ENCODE measurements at places on chromosomes 1 and 21.

- no peak for DNase-seq
Observed at GRCh38 chr1:229130028-229130668, 140.8 kb upstream of the RAB4A start.

DNA sequence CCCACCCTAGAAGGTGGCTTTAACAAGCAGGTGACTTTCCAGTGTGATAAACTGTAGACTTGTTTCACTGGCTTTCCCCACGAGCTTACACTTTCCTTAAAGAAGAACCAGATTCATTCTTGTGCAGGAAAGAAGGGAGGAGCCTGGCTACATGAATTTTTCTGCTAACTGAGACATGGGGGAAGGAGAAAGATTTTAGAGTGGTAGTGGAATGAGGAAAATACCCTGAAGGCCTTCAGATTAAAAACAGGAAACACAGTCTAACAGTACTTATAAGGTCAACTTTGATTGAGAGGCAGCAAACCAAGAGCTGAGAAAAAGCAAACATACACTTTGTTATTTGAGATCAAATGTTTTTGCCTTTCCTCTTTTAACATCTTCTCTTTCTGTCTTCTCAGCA is 640.9 kb upstream of the PLXNA2 start:
- no peak for DNase-seq

GRCh38 chr1:76035053-76035452 is 39.5 kb upstream of the ST6GALNAC3 start:
- DNase-seq, result no peak

DNA sequence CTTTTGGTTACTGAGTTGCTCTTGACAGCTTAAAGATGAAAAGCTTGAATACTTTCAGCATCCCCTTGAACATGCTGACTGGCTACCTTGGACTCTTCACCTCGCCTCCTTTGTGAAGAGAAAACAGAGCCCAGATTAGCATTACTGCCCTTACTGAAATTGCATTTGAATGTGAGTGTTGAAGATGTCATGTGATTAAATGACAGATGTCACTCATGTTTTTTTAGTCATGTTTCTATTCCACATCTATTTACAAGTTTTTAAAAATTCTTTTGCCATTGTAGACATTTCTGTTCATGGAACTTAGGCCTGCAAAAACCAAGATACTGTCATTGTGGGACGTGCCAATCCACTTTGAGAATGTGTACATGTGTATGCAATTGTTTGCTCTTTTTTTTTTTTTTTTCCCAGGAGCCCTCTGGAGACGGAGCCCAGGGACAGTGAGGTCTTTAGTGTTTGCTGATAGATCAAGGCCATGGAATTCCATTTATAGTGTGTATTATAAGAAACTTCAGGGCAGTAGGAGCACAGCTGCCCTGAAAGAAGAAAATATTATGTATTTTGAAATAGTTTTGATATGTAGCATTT is 25.7 kb upstream of the IVNS1ABP start:
- no peak for DNase-seq

GRCh38 chr1:10848109-10848684 is 51.8 kb upstream of the CASZ1 start:
- DNase-seq, result no peak

DNA sequence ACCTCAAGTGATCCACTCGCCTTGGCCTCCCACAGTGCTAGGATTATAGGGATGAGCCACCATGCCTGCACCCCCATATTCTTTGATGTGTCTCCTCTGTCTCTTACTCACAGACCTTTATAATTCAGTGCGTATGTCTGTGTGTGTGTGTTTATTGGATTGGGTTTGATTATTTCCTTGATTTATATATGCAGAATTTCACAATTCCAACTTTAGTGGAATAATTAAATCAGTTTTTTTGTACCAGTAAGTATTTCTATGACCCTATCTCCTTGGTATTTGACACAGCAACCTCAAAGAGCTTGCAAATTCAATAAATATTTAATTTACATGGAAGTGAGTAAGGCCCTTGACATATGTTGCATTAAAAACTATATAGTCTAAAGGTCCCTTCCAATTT is 333.9 kb upstream of the ADAMTS5 start:
- DNase-seq, result no peak

DNA sequence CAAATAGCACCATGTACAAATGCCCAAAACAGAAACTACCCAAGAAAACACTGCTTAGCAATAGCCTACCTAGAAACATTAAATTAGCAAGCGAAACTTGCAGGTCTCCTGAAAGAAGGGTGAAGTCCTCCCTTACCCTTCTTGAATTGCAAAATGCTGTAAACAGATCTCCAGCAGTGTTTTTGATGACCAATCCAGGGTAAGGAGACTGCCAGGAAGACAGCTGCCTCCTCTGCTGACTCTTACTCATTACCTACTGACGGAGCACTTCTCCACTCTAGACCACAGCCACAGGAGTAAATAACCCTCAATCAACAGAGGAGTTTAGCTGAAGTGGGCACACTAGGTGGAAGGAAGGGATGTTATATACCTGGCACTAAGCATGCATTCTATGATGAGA is 32.2 kb upstream of the GADD45A start:
- DNase-seq, result no peak

DNA sequence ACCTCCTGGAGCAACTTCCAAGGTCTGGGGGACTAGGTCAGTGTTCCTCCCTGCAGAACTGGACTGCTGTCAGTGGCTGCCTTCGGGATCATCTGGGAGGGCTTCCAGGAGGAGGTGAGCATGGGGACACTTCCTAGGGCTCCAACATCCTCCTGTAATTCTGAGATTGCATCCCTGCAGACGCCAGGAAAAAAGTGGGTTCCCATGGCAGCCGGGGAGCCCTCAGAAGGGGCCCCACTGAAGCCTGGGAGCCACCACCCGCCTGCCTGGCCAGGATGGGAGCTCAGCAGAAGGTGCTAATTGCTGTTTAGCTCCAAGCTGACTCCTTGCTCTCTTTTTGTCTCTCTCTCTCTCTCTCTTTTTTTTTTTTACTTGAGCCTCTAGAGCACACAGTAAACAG is 16.1 kb upstream of the ARF1 start:
- DNase-seq, result no peak

DNA sequence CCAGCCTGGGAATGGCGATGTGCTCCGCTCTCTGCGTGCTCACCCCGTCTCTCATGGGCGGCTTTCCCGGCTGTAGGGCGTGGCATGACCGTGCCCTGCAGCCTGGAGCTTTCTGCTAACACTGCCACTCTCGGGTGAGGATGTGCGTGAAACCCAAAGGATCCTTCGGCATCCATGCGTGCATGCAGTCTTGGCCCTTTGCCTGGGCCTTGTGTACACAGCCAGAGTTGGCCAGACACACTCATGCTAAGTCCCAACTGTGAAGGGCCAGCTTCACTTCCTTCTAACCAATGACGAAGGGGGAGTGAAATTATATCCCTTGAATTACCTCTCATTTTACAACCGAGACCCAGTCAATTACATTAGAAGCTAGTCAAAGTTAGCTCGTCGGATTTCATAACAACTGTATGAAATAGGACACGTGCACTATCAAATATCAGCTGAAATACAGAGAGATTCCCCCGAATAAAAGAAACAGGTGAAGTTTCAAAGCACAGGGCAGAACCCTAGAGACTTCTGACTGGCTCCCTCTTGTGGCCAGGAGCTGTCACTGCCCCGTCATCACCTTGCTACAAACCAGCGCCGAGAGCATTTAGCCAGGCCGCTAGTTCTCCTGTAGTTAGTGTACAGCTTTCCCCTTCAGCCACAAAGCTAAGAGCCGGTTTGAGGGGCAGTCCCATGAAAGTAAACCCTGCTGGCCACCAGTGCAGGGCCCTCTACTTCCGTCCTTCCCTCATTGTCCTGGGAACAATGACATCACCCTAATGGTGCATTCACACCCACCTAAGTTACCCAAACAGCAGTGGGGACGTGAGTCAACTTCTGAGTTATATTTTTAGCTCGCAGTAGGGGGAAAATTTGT is 63.4 kb upstream of the COA6 start:
- peak; percentile 58 for DNase-seq

GRCh38 chr1:64597113-64597512 is 127.2 kb downstream of the CACHD1 start:
- DNase-seq, result no peak

GRCh38 chr1:201128476-201128875 is 1.5 kb upstream of the ASCL5 start:
- no peak for DNase-seq

GRCh38 chr1:97158691-97159096 is 437.1 kb downstream of the PTBP2 start:
- no peak for DNase-seq

GRCh38 chr1:47793563-47793962 is 203.6 kb downstream of the TRABD2B start:
- no peak for DNase-seq

DNA sequence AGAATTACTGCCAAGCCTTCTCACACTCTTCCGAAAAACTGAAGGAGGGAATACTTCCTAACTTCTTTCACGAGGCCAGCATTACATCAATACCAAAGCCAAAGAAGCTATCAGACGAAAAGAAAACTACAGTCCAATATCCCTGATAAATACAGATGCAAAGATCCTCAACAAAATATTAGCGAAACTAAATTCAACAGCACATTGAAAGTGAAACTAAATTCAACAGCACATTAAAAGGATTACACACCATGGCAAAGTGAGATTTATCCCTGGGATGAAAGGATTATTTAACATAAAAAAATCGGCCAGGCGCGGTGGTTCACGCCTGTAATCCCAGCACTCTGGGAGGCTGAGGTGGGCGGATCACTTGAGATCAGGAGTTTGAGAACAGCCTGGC is 176.8 kb downstream of the FAF1 start:
- DNase-seq, result no peak

DNA sequence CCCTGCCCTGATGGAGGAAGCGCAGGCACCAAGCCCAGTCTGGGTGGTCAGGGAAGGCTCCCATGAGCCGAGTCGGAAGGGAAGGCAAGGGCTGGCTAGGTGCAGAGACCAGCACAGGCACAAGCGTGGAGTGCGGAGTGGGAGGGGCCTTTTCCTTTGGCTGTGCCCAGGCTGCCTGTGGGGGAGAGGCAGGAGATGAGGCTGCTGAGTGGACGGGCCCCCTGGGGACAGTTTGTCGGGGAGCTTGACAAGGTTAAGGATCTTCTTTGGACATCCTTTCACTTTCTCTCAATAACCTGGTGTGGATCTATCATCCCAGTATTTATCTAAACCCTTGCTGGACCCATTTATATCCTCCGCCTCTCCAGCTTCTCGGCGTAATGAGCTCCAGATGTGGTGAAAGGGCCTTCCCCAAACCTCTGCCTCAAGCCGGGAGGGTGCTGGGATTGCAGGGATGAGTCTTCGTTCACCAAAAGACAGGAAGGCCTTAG is 42.9 kb downstream of the EPHB2 start:
- DNase-seq, result no peak

GRCh38 chr1:11065796-11066195 is 6.0 kb upstream of the SRM start:
- no peak for DNase-seq

DNA sequence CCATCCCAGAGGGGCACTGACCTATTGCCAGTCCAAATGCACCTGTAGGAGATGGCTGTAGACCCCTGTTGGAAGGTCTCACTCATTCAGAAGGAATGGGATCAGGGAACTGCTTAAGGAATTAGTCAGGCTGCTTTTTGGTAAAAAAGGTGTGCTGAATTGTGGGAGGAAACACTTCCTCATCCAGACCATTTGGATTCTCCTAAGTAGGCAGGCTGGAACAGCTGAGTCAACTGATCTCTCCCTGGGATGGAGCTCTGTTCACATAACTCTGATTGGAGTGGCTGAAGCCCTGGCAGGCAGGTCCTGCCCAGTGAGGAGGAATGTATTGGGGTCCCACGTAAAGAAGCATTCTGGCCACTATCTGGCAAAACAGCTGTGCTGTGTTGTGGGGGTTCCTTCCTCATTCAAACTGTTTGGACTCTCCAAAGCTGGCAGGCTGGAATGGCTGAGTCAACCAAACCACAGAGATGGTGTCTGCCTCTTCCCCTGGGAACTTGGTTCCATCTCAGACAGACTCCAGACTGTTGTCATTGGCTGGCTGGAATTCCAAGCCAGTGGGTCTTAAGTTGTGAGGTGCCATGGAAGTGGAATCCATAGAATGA is 70.7 kb upstream of the PDC start:
- no peak for DNase-seq

DNA sequence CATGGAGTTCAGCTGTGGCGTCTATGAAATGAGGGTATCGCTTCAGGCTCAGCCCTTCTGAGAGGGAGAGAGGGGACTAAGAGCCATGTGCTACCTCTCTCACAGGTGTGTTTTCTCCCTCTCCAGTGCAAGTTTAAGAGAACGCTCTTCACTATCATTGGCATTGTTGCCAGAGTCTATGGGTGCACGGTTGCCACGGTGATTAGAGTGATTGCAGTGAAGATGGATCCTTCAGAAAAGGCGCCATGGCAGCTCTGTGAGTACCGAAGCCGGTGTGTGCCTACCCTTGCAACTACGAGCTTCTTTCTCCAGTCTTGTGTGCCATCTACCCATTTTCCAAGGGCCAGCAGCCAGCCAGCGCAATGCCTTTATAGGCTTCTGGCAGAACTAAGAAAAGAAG is 290.5 kb downstream of the OMA1 start:
- DNase-seq, result no peak

DNA sequence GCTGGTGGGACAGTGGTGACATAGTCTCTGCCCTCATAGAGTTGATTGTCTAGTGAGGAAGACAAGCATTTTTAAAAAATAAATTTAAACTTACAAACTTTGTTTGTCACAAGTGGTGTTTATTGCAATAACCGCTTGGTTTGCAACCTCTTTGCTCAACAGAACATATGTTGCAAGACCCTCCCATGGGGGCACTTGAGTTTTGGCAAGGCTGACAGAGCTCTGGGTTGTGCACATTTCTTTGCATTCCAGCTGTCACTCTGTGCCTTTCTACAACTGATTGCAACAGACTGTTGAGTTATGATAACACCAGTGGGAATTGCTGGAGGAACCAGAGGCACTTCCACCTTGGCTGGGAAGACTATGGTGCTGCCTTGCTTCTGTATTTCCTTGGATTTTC is 58.4 kb downstream of the LAMC2 start:
- DNase-seq, result no peak

DNA sequence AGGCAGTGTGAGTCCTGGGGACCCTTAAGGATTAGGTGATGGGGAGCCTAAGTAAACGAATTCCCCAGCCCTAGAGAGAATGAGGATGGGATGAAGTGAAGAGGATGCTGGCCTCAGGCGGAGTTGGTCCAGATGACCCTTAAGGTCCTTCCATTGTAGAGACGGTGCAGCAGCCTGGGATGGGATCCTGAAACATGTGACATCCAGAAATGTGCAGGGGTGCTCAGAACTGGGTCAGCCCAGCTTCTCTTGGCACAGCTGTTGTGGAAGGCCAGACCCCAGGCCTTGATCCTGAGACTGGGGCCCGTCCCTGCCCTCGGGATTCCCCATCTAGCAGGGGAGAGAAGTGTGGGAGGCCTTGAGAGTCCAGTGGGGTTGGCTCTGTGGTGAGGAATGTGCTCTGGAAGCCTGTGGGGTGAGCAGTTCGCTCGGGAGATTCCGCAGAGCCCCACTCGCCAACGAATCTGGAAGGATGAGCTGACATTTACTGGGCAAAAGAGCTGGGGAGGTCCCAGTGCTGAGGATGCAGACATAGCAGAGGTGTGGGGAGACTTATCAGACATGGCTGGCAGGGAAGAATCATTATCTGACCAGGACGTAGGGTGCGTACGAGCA is 28.1 kb downstream of the A3GALT2 start:
- no peak for DNase-seq
